NT2/D1 (cell line): ENCODE measurements at places on chromosomes 4 and X.

DNA sequence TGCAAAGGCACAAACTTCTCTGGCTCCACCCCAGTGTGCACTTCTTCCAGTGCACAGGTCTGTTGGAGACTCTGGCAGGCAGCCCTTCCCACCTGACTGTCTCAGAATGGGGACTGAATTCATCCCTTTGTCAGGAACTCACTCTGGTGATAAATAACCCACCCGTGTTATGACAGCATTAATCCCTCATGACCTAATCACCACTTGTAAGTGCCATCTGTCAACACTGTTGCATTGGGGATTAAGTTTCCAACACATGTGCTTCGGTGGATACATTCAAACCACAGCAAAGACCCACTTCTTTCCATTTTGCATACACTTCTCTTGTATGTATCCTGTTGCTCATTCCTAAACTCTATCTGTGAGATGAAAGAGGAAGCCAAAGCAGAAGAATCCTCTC is 1002.9 kb upstream of the IGFBP7 start:
- no peak for DNase-seq

GRCh38 chrX:133321451-133321850 is 93.8 kb downstream of the GPC4 start:
- no peak for DNase-seq

DNA sequence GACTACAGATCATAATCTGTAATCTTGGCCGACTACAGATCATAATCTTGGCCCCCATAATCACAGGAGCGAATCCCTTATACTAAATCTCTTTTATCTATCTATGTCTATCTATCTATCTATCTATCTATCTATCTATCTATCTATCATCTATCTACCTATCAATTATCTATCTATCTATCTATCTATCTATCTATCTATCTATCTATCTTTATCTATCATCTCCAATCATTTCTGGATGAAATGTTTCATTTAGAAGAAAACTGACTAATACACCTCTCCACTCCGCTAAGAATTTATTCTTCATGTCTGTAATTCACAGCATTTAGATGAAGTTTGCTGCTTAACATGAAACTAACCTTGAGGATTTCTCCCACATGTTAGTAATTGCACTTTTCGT is 45.0 kb upstream of the ACSL1 start:
- no peak for DNase-seq

DNA sequence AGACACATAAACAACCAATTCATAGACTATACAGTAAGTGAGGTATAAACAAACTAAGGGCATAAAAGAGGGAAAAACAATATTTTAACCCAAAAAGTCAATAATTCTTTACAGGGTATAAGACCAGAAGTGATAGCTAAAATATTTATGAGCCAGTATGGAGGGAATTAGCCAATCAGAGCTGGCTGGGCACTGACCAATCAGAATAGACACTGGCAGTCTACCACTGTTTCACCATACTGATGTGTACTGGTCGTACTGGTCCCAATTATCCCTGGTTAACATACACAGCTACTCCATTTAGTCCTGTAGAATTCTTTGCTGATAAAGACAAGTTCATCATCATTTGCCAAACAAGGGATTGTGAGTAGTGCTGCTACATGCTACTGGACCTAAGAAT is 9.8 kb upstream of the SLC9B1 start:
- no peak for DNase-seq

GRCh38 chr4:165620913-165621312 is 242.1 kb downstream of the CPE start:
- no peak for DNase-seq

- DNase-seq, result no peak
Measured at GRCh38 chrX:10254739-10255138, 98.0 kb downstream of the CLCN4 start.

- DNase-seq, result no peak
Measured at GRCh38 chr4:151315212-151315886, 10.1 kb downstream of the SH3D19 start.

DNA sequence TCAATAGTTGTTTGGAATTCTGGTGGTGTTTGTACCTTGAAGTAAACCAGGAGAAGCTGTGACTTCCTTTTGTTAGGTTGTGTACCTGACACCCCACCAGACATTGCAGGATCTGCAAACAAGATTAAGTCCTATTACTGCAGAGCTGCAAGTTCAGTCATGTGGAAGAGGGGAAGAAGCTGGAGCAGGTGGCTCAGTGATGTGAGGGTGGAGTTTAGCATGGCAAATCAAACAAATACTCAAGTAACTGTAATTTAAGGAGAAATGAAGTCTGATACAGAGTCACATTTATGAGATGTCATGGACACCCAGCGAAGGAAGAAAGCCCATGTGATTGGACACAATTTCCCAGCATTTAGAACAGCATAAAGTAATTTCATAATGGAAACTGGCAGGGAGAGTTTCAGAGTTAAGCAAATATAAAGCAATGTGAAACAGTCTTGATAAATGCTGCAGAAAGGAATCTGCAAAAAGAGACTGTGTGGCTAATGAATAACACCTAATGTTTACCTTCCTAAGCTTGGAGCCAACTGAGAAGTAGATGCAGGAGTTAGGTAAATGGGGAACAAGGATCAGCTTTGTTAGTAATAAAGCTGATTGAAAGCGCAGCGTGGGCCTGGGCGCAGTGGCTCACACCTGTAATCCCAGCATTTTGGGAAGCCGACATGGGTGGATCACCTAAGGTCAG is 249.1 kb downstream of the GBA3 start:
- no peak for DNase-seq

DNA sequence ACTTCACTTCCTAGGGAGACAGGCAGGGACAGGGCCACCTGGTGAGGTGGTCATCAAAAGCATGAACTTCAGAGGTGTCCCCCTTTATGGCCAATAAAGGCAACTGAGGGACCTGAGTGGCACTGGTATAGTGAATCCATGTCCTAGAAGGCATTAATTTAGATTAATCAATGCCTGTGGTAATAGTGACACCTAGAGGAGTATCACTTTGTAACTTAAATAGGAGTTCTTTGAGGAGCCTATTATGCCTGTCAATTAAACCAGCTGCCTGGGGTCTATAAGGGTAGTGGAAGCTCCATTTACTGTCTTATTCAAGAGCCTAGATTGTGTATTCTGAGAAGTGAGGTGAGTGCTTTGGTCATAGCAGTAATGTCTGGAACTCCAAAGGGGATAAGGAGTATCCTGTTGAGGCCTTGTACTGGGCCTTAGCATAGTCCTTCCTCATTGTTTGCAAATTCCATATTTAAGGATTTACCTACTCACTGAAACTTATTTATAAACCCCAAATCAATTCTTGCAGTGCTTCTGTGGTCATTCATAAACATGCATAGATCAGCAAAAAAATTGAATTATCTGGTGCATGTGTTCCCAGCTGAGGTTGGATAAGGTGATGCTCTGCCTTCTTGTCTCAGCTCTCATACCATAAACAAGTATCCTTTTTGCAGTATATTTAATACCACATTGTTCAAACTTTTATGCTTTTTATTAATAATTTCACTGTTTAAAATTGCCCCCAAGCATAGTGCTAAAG is 213.8 kb upstream of the RADX start:
- no peak for DNase-seq

DNA sequence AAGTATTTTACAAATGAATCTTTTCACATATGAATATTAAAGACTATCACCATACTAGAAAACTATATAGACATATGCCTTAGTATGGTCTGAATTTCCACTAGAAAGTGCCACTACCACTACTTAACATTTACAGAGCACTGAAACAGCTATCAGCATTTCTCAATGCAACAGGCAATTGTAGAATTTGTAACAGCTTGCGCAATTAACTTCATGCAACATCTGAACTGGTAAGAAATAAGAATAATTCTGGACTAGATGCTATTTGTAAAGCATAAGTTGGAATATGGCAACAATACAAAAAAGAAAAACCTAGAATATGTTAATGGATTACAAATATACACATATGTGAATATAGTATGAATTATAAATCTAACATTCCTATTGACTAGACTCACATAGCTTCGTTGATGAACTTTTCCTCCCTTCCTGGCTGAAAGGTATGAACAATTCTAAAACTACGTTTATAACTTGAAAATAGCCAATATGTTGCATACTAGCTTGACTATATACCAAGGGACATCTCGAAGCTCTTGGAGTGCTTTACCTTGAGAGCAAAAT is 82.0 kb downstream of the ATP8A1 start:
- no peak for DNase-seq

DNA sequence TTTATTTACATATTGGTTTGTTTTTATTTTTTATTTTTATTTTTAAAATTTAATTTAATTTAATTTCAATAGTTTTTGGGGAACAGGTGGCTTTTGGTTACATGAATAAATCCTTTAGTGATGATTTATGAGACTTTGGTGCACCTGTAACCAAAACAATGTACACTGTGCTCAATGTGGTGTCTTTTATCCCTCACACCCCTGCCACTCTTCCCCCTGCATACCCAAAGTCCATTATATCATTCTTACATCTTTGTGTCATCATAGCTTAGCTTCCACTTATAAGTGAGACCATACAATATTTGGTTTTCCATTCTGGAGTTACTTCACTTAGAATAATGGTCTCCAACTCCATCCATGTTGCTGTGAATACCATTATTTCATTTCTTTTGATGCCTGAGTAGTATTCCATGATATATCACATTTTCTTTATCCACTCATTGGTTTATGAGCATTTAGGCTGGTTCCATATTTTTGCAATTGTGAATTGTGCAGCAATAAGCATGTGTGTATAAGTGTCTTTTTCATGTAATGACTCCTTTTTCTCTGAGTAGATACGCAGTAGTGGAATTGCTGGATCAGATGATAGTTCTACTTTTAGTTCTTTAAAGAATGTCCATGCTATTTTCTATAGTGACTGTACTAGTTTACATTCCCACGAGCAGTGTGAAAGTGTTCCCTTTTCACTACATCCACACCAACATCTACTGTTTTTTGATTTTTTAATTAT is 157.1 kb downstream of the CPXCR1 start:
- no peak for DNase-seq

DNA sequence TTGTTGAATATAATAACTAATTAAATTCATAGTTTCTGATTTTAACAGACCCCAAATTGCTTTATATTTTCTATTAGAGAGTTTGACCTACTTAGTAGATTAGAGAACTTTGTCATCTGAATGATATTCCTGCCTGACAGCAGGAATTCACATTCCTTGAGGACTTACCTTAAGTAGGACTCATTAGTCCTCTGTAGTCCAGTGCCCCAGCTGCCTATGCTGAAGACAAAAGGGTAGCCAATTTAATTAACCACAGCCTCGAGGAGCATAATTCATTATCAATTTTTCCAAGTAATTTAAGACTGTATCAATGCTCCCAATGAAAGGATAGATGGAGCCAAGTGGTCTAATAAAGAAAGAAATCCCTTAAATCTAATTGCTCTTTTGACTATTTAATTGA is 1405.0 kb upstream of the IGFBP7 start:
- no peak for DNase-seq

DNA sequence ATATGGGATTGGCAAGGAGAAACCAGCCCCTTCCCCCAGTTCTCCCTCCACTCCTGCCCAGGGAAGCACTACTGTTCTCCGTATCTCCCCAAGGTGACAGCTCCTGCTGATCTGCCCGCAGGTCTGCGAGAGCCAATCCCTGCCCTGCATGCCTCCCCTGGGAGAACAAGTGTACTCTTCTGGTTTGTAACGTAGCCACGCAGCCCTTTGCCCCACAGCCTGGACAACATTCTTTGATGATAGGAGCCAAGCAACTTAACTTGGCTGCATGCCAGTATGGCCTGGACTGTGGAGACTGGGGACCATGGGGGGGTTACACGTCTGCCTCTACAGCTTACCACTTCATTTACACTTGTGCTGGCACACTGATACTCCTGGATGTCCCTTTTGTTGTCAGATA is 2.0 kb downstream of the STBD1 start:
- no peak for DNase-seq

GRCh38 chr4:161457906-161458305 is 705.9 kb downstream of the FSTL5 start:
- DNase-seq, result no peak

GRCh38 chr4:152421576-152421975 is 114.3 kb downstream of the FBXW7 start:
- no peak for DNase-seq

DNA sequence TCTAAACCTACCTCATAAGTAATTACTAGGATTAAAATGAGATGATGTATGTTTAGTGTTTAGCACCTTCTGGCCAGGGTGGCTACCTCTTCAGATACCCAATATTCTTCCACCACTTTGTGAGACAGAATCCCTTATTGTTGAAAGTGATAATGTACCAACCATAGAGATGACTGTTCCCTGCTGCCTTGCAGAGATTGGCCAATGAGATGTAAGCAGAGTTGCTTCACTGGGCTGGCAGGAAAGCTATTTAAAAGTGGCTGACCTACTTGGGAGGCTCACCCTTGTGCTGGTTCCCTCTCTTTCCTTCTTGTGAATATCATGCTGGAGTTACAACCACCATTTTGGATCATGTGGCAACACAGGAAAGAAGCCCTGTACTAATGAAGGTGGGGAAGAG is 58.9 kb downstream of the TMEM154 start:
- no peak for DNase-seq

DNA sequence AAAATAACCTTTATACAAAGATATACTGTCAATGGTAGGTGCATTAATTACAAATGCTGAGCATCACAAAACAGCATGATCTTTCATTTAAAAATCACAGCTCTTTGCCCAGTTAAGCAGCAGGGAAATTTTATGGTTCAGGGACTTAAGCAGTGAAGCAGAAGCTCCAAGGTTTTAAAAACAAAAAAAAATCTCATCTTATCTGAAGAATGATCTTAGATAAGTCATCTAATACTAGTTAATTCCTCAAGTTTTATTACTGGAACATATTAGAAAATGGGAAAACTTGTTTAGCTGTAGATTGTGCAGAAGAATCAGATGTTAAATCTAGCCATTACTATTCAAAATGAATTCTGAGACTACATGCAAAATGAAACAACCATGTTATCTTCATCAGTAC is 289.9 kb downstream of the GASK1B start:
- DNase-seq, result no peak

DNA sequence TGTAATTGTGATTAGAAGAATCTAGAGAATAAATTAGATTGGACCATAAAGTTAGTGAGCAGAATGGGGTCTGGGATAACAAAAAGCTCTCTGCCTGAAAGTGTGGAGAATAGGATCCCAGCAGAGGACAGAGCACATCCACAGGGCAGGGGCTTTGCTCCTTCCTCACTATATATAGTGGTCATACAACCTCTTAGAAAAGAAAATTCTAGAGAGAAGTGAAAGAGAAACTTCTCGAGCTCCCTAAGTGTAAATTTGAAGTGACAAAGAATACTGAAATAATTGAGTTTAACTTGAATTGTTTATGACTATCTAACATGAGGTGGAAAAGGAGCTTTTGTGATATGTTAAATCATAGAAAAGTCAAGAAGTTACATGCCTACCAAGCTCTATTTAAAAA is 14.9 kb downstream of the ADAM29 start:
- DNase-seq, result no peak

- DNase-seq, result no peak
Measured at GRCh38 chr4:31051565-31051964, 331.4 kb downstream of the PCDH7 start.

DNA sequence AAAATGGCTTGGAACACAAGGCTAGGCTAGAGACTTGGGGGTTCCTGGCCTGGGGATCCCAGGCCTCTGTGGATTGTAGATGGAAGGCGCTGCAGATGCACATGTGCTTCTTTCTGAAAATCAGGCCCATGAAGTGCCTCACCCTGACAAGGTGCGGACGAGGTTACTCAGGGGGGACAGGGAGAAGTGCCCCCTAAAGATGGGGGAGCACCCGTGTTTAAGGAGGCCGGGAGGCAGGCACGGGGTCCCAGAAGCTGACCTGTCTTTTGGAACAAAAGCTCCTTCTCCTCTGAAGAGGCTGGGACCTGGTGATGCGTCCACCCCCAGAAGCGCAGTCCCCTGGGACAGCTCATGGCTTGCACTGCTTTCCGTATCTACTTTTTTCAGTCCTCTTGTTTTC is 2.4 kb downstream of the PDZD4 start:
- no peak for DNase-seq
